ENCODE measurements at places on chromosomes 1 and 21. TPM values are rescaled to one million over a fixed set of nuclear protein-coding genes. Genes with fewer than 3 reads are reported as not detected.

Gene UTS2
- not detected for total RNA-seq

Gene PGBD2
- 12.2 TPM for total RNA-seq

Gene KRTAP10-9
- not detected for total RNA-seq

Gene MECR
- total RNA-seq, result 51.2 TPM

Gene ZMYND12
- not detected for total RNA-seq

- no peak for DNase-seq
Observed at GRCh38 chr1:91712393-91712792, 173.6 kb downstream of the TGFBR3 start.

DNA sequence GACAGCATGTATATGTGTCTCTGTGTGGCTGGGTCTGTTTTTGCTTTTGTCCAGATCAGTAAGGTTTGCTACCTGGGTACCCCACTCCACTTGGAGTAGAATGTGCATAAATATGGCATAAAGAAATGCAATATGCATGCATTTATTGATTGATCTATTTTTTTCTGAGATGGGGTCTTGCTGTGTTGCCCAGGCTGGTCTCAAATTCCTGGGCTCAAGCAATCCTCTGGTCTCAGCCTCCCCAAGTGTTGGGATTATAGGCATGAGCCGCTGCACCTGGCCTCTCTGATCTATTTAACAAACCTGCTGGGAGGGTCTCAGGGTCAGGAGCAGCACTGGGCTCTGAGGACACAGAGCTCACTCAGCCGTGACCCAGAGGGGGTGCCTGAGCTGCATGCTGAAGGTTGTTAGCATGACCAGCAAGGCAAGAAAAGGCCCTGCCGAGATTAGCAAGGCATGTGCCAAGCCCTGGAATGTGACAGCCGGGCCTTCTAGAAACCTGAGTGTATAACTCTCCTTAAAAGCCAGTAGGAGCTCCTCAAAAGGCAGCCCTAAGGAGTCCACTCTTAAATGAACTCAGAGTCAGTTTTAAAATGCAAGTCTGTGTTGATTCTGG, 22.5 kb downstream of the PCSK9 start:
- DNase-seq, result no peak

GRCh38 chr21:14957836-14958235, 107.0 kb downstream of the NRIP1 start:
- DNase-seq, result no peak

DNA sequence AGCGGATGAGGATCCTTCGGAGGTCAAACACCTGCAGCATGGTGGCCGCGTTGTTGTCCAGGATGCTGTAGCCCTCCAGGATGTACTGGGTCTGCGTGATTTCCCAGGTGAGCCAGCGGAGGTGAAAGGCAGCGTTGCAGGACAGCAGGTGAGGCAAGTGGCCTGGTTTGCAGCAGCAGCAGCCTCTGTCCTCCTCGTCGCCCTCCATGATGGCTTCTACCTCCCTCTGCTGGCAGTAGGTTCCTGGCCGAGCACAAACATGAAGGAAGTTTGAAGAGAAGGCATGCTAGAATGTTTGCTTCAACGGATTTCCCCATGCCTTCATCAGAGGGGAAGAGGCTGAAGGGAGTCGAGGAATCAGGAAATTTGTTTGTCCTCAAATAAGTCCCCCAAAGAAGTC, 74.7 kb downstream of the NTPCR start:
- peak; percentile 39 for DNase-seq

DNA sequence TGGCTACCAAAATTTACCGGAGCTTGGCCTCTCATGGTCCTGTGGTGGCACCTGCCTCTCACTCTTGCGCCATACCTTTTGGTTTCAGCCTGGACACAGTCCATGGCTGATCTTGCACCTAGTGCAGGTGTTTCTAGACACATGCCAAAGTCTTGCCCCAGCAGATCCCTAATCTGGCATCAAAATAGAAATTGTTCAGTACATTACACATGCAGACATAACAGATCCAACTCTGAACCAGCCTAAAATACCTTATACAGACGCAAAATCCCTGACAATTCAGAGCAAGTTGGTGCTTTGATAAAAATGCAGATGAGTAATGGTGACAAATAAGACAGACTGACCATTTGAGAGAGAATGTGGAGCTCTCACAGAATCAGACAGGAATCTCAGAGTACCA, 44.1 kb downstream of the NGF start:
- DNase-seq, result no peak

GRCh38 chr1:16082283-16083038, 9.0 kb upstream of the FAM131C start:
- DNase-seq, result peak; percentile 86

DNA sequence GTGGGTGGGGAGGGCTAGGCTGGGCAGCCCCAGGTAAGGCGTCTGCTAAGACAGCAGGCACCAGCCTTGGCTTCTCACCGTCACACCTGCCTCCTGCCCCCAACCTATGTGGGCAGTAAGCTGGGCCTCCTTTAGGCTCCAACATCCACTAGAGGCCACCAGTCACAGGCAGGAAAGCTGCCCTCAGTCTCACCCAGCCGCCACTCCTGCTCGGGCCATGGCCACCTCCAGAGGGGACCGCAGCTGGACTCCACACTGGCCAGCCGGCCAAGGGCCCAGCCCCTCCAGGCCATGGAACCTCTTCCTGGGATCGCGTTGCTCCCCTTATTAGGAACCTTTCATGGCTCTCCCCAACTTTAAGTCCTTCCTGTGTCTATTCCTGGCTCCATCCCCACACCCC, 74.5 kb downstream of the MRPL37 start:
- DNase-seq, result no peak

- no peak for DNase-seq
Observed at GRCh38 chr1:59516881-59517280, 220.0 kb downstream of the FGGY start.

DNA sequence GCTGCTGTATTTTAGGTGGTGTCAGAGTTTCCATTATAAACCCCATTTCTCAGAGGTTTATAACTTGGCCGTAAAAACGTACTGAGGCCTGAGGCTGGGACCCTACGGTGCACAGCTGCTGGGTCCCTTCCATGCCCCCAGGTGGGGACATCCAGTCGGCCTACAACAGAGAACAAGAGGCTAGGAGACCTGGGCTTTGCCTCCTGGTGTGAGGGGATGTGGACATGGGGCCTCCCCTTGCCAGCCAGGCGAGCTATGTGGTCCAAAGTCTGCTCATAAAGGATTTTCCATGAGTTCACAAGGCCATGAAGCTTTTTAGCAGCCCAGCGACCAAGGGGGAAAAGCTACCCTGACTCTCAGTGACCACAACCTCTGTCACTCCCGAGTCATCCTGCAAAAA, 261.5 kb upstream of the VAMP3 start:
- DNase-seq, result no peak
